ENCODE measurements at places on chromosomes 1 and 21. TPM values are rescaled to one million over a fixed set of nuclear protein-coding genes. Genes with fewer than 3 reads are reported as not detected.

Gene MPC2
- total RNA-seq, result 16.1 TPM

Gene FLG2
- total RNA-seq, result not detected

Gene SLC45A1
- 9.6 TPM for total RNA-seq

Gene ATP6V0B
- total RNA-seq, result 101 TPM

Gene CR1L
- total RNA-seq, result not detected

- H3K27me3 ChIP-seq, result no peaks in the 10 kb centered on the region
- H3K4me3 ChIP-seq, result peak overlapping the region; percentile 16
- no peak overlapping the region for H3K27ac ChIP-seq
- no peak for DNase-seq
- no peaks in the 10 kb centered on the region for H3K4me1 ChIP-seq
Observed at GRCh38 chr1:23216771-23217420, 406 bp downstream of the HTR1D start.

DNA sequence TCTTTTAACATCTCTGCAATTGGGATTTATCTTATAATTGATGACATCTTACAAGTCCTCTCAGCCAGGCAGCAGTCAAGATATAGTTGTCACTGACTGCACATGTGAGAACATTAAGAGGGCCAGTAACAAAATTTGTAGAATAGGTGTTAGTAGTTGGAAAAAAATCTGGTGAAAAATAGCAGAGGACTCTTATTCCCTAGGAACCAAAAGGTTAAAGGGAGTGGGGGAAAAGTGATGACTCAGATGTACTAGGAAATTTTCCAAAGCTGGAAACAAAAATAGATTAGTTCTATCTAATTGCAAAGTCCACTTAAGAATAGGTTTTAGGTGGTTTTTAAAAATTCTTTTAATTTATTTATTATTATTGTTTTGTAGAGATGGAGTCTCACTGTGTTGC is 3.6 kb downstream of the NUP210L start:
- H3K4me1 ChIP-seq, result peaks cover 32% of the 10 kb centered on the region
- H3K36me3 ChIP-seq, result no peaks in the 10 kb centered on the region
- no peak for DNase-seq
- H3K27ac ChIP-seq, result no peak overlapping the region
- H3K27me3 ChIP-seq, result no peaks in the 10 kb centered on the region

DNA sequence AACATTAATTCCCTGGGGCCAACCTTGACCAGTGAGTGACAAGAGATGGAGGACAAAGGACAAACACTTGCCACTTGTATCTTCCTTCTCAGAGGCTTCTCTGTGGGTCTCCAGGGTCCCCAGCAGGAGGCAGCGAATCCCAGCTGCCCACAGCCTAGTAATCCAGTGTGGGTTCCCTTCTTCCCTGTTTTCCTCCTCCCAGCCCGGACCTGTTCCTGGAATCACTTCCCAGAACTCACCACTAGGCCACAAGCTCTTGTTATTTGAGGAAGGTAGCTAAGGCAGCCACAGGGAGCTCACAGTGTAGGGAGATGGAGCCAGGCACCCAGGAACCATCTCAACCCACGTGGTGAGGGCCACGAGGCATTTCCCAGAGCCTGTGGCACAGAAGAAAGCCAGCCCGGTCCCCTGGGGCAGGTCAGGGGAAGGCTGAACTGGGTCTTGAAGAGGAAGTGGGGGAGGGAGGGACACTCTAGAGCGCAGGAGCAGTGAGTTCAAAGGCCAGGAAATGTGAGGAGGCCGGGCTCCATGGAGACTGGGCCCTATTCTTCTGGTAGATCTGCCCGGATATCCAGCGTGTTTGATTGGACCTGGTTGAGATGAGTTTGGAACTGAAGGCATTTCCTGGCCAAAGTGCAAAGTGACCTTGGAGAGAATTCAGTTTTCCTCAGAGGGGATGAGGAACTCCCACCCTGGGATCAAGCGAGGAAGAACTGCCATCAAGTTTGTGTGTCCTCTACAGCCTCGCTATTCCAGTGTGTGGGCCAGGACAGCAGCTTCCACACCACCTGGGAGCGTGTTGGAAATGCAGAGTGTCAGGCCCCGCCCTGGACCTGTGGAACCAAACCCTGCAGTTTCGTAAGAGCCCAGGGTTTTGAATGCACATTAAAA is 20.3 kb upstream of the C2CD2 start:
- no peaks in the 10 kb centered on the region for H3K4me1 ChIP-seq
- no peaks in the 10 kb centered on the region for H3K36me3 ChIP-seq
- H3K27ac ChIP-seq, result no peak overlapping the region

DNA sequence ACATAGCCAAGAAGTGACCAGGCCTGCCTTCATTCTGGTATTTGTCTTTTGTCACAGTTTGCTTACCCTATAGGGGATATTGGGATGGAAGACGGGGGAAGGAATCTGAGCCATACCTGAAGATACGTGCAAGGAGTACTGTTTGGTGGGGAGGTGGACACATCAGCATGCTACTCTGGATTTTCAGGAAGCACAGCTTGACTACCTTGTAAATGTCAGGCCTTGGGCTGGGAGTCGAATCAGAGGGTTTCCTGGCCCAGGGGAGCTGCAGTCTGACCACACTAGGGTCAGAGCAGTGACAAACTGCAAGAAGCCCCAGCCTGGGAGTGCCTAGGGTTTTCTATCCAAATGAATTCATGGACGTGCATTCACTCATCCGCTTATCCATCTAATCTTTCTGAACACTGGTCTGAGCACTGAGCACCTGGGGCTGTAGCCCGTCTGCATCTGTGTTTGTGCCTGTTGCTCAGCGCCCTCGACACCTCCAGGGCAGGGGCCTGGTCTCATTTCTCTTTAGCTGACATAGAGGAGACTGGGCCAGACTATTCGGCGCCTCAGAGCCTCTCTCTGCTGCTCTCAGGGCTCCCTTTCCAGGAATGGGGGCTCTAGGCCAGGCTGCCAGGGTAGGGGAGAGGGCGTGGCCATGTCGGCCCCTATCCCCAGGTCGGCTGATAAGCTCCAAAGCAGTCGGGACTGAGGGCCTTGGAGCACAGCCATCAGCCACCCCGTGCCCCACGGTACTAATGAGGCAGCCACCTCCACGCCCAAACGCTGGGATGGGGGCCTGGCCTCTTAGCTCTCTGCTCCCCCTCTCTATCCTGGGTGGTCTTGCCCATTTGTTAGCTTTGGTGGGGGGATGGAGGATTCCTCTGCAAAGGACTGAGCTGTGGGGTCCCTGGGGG is 47.0 kb upstream of the SLC2A1 start:
- no peak for DNase-seq
- no peaks in the 10 kb centered on the region for H3K36me3 ChIP-seq
- peak overlapping the region; percentile 39 for H3K27ac ChIP-seq
- H3K4me1 ChIP-seq, result no peaks in the 10 kb centered on the region

- DNase-seq, result no peak
- no peaks in the 10 kb centered on the region for H3K36me3 ChIP-seq
- H3K4me1 ChIP-seq, result peaks cover 3% of the 10 kb centered on the region
- H3K4me3 ChIP-seq, result peak overlapping the region; percentile 94
- no peak overlapping the region for H3K27ac ChIP-seq
Observed at GRCh38 chr1:8024329-8024728, 1.8 kb downstream of the ERRFI1 start.

- H3K27ac ChIP-seq, result no peak overlapping the region
- peaks cover 13% of the 10 kb centered on the region for H3K36me3 ChIP-seq
- H3K27me3 ChIP-seq, result no peaks in the 10 kb centered on the region
Observed at GRCh38 chr1:151401125-151401788, 1.9 kb downstream of the PSMB4 start.

DNA sequence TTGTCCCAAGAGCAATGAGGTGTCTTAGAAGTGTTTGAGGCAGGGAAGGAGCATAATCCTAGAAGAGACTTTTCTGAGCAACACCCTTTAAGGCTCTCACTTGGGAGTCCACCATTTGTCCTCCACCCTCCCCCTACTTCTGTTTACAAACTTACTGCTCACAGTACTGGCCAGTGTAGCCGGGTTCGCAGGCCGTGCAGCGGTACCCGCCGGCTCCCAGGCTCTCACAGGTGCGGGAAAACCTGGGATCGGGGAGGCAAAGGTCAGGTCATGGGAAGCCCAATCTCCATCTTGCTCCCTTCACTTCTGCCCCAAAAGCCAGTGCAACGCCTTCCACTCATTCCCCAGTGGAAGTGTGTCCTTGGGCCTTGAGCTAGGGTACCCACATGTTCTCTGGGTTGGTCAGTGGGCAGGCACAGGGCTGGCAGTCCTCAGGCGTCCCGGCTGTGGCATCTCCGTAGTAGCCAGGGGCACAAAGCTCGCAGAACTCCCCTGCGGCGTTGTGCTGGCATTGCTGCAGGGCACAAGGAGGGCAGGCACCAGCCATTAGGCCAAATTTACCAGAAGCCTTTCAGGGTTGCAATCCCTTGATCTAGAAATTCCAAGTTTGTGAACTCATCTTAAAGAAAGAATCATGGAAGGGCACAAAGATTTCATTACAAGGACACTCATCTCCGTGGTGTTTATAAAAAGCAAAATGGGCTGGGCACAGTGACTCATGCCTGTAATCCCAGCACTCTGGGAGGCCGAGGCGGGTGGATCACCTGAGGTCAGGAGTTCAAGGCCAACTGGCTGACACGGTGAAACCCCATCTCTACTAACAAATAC is 49.8 kb downstream of the LDLRAD2 start:
- peaks cover 3% of the 10 kb centered on the region for H3K4me1 ChIP-seq
- H3K36me3 ChIP-seq, result peaks cover 95% of the 10 kb centered on the region
- DNase-seq, result no peak
- peak overlapping the region; percentile 52 for H3K27ac ChIP-seq

DNA sequence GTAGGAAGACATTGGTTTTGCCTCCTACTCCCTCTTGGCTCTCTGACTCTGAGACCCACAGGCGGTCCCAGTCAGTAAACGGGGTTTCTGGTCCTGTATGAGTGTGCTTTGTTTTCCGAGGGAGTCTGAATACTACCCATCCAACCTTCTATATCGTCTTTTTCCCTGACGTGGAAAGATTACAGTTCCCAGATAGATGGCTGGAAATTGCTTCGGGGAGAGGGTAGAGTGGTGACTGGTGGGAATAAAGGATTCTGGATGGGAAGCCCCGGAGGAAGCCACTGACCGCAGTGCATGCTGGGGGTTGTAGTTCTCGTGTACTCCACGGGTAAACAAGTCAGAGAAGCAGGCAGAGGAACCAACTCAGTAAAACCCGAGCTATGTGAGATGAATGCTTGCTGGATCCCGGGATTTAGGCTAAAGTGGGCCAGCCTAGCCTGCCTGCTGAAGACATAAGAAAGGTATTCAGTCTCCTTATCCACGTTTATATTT is 66.2 kb upstream of the IRF2BP2 start:
- no peak overlapping the region for H3K4me3 ChIP-seq
- peak overlapping the region; percentile 28 for H3K27ac ChIP-seq
- H3K4me1 ChIP-seq, result no peaks in the 10 kb centered on the region
- peak; percentile 50 for DNase-seq
- no peaks in the 10 kb centered on the region for H3K27me3 ChIP-seq

DNA sequence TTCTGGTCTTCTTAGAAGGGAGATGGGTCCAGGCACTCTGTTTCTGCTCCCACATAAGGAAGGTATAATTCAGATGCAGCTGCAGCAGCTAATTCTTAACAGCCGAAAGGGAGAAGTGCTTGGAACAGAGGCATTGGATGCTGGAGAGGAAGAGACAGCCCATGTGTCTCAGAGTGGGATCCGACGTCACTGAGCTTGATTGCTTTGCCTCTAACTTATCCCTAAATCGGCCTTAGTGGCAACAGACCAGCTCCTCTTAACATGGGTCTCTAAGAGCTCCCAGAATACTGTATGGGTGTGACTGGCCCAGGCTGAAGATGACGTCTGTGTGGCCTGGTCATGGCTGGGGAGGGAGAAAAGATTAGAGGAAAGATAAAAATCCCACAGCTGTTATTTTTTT is 40.7 kb upstream of the KCND3 start:
- H3K27ac ChIP-seq, result no peak overlapping the region
- no peak overlapping the region for H3K4me3 ChIP-seq
- DNase-seq, result no peak
- no peaks in the 10 kb centered on the region for H3K36me3 ChIP-seq
- H3K4me1 ChIP-seq, result no peaks in the 10 kb centered on the region

GRCh38 chr1:183215076-183215720 is 29.1 kb downstream of the LAMC2 start:
- H3K36me3 ChIP-seq, result no peaks in the 10 kb centered on the region
- H3K27me3 ChIP-seq, result no peaks in the 10 kb centered on the region
- H3K4me1 ChIP-seq, result no peaks in the 10 kb centered on the region
- no peak for DNase-seq

GRCh38 chr1:162709870-162710269 is 77.6 kb downstream of the DDR2 start:
- H3K36me3 ChIP-seq, result peaks cover 8% of the 10 kb centered on the region
- H3K27me3 ChIP-seq, result no peaks in the 10 kb centered on the region
- peaks cover 5% of the 10 kb centered on the region for H3K4me1 ChIP-seq
- no peak for DNase-seq
- H3K4me3 ChIP-seq, result no peak overlapping the region
- H3K27ac ChIP-seq, result no peak overlapping the region

- H3K27ac ChIP-seq, result no peak overlapping the region
- H3K4me3 ChIP-seq, result no peak overlapping the region
- no peaks in the 10 kb centered on the region for H3K4me1 ChIP-seq
- no peak for DNase-seq
Observed at GRCh38 chr21:32956061-32956656, 69.6 kb upstream of the OLIG2 start.

GRCh38 chr1:2855206-2856065 is 53.9 kb upstream of the TTC34 start:
- no peaks in the 10 kb centered on the region for H3K27me3 ChIP-seq
- H3K27ac ChIP-seq, result no peak overlapping the region
- no peaks in the 10 kb centered on the region for H3K4me1 ChIP-seq
- no peak overlapping the region for H3K4me3 ChIP-seq

DNA sequence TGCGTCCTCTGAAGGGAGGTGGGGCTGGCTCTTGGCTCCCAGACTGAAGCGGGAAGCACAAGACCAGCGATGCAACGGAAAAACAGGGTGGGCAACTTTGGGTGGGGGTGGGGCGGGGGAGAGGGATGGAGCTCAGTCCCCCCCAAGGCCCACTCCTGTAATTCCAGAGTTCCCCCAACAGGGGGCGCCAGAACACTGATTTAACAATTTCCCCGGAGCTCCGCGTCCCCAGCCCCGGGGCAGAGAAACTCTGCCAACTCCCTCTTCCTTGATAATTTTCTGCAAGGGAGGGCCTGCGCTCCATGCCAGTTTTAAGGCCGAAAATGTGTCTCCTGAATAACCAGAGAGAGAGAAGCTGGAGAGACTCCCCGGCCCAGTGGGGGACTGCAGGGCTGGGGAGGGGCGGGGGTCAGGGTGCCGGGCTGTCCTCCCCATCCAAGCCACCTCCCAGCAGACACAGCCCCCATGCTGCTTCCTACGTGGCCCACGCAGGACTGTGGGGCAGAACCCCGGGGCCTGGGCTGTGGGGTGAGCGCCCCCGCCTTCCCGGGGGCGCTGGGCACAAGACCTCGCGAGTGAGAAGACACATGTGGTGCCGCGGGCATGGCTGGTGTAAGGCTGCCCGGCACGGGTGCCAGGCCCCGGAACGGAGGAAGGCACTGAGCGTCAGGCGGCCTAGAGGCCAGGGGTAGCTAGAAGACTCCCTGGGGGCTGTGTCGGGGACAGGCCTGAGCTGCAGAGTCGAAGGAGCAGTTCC is 51.4 kb downstream of the KIF21B start:
- H3K27me3 ChIP-seq, result no peaks in the 10 kb centered on the region
- no peaks in the 10 kb centered on the region for H3K36me3 ChIP-seq
- no peaks in the 10 kb centered on the region for H3K4me1 ChIP-seq
- no peak overlapping the region for H3K4me3 ChIP-seq
- no peak overlapping the region for H3K27ac ChIP-seq

Measured in tibial nerve (tissue), 4 donors.